Bone marrow (tissue), 2 donors: ENCODE measurements at places on chromosomes 5 and 9.

- no peak for DNase-seq
Observed at GRCh38 chr5:41924526-41924871, 582 bp upstream of the FBXO4 start.

DNA sequence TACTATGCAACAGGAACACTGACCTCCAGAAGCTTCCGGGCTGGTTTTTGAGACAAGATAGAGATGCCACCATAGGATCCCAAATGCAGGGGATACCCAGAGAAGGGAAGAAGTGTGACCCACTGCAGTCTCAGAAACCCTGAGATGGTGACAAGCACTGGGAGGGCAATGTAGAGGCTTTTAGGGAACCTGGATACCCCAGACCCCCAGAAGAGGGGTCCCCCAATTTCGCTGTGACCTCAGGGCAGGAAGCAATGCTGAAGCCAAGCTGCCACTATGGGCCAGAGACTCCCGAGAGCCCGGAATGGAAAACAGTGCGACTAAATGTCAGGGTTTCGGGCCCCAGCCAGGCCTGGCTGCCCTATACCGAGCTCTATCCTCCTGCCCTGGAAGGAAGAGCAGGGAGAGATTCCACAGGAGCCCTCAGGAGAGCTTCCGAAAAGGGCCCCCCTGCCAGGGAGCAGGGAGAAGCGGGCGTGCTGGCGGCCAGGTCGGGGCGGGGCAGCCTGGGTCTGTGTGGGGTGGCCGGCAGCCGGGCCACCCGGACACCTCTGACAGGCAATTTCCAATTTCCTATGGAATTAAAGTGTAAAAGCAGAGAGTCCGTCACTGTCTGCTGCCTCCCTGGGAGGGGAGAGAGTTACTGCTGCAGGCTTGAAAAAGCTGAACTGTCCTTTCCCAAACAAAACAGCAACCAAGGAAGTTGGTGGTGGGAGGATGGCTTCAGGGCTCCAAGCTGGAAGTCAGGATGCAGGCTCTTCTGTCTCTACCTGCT, 154.2 kb downstream of the FGF18 start:
- no peak for DNase-seq

GRCh38 chr5:172385707-172386106, 68.6 kb downstream of the SH3PXD2B start:
- DNase-seq: no peak

GRCh38 chr9:135074354-135075233, 12.9 kb upstream of the OLFM1 start:
- DNase-seq: no peak

GRCh38 chr5:140131967-140132409, 6.3 kb downstream of the IGIP start:
- DNase-seq: no peak

- DNase-seq: no peak
Observed at GRCh38 chr9:131473198-131473885, 29.4 kb upstream of the POMT1 start.

GRCh38 chr9:86731511-86732063, 215.7 kb downstream of the GAS1 start:
- DNase-seq: no peak

- DNase-seq: no peak
Observed at GRCh38 chr9:2717385-2717784, at the start of gene KCNV2. KCNV2 (plus strand) TSS chr9:2717510; CDS start chr9:2717740, 230 bp downstream.

- no peak for DNase-seq
Observed at GRCh38 chr9:121721058-121721350, 69.6 kb downstream of the DAB2IP start.

GRCh38 chr5:41708604-41708940, 161.7 kb downstream of the OXCT1 start:
- DNase-seq: no peak

- DNase-seq: no peak
Observed at GRCh38 chr5:109177782-109178181, 232.0 kb downstream of the PJA2 start.

DNA sequence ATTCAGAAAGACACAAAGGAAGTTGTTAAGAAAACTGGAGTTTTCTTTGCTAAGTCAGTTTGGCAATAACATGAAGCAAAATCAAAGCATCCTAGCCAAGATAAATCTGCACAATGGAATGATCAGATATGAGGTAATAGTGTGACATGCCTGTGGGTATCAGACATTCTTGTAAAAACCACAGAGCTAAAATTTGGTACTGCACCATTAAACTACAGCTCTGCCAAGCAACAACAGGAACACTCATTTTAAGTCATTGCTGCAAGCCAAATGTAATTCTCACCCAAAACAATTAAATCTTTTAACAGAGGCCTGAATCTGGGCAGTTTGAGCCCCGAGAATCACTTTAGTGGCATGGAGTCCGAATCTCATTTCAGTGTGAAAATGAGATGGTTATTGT, 96.6 kb downstream of the VCAN start:
- no peak for DNase-seq

DNA sequence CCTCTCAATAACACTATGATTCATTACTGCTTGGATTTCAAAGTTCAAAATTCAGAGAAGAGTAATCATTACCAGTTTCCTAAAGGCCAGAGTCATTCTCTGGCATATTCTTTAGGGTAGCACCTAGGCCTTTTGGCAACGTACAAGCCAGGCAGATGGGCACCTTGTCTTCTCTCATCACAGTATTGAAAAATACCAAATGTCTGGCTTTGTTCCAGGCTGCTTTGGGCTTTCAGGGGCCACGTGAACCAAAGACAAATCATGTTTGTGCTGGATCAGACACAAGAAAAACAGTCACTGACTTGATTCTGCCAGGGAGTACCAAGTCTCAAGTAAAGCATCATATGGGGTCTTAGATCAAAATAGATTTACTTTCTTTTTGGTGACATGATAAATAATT, 15.5 kb downstream of the MEGF9 start:
- no peak for DNase-seq

GRCh38 chr5:87499478-87500410, 87.0 kb upstream of the CCNH start:
- DNase-seq: no peak

GRCh38 chr9:98168941-98169488, 23.4 kb downstream of the CORO2A start:
- DNase-seq: no peak

- no peak for DNase-seq
Observed at GRCh38 chr9:6819529-6819928, 61.8 kb downstream of the KDM4C start.

DNA sequence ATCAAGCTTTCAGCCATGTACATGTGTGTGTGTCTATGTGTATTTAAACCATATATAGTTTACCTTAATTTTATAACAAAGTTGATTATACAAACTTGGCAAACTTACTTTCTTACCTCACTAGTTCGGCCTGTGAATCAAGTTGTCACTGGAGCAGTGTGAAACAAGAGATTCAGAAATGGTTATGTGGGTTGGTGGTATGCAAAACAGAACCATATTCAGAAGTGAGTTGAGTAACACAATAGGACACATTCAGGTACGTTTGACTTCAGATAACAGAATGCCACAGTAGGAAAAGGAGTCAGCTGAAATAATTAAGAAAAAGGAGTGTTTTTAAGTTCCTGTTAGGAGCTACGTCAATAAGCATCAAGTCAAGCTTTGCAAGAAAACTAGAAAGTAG, 21.5 kb downstream of the XPA start:
- no peak for DNase-seq

- DNase-seq: no peak
Observed at GRCh38 chr5:120088412-120088811, 375.7 kb upstream of the PRR16 start.

DNA sequence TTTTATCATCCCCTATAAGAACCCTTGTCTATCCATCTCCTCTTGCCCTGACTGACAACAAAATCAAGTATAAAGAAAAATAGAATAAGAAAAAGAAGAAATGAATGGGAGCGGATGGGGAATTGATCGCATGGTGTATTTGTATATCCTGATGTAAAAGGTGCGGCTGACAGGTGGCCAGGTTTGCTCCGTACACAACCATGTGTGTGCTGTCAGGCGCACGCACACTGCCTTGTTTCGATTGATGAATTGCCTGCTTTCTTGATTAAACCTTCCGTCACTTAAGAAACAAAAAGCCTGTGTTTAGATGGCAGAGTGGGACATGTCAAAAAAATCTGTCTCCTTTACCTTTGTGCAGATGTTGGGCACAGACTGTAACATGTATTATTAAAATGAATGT, 102.6 kb downstream of the MVB12B start:
- no peak for DNase-seq

DNA sequence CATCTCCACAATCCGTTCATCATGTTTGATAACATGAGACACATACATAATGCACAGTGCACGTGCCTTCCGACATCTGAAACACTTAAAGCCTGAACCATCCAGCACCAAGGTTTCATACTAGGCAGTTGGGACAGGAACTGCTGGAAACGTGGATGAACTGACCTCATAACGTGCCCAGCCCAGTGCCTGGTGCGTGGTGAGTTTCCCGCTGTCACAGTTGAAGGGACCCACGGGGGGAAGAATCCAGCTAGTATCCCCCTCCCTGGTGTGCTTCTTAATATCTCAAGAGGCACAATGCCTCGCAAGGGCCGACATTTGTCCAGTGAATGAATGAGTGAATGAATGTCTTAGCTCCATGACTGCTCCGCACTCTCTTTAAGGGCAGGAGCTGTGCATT, 23.2 kb downstream of the BARX1 start:
- DNase-seq: no peak

- no peak for DNase-seq
Observed at GRCh38 chr9:37943345-37944265, 39.7 kb upstream of the SLC25A51 start.

GRCh38 chr9:134127065-134127580, 8.8 kb upstream of the WDR5 start:
- no peak for DNase-seq

DNA sequence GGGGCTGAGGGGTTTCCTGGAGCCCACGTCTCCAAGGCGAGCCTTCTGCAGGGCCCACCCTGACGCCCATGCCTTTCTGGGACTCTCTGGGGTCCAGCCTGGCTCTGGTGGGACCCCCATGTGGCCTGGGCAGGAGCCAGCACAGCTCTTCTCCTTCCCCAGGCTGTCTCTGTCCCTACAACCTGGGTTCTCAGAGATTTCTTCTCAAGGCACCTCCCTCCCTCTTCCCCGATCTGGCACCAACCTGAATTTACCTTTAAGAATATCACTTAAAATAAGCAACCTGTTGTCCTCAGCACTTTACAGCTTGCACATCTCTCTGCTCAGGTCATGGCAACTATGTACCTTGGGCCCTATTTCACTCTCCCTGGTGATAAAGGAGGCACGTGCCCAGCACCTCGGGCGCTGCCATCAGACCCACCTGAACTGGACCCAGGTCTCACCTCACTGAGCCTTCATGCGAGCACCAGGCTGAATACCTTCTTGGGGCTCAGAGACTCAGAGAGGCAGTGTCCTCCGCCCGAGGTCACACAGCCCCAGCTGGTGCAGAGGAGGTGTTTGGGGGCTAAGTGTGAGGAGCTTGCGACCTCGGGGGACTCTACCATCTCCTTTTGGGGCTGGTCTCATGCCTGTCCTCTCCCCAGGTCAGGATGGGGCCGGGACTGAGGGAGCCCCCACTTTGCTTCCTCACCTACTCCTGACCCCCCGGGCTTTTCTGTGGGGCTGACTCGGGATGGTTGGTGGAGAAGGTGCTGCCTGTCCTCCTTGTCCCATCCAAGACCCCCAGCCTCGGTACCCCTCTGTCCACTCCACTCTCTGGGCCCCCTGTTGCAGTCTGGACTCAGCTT, 217.7 kb downstream of the C9orf50 start:
- DNase-seq: no peak

DNA sequence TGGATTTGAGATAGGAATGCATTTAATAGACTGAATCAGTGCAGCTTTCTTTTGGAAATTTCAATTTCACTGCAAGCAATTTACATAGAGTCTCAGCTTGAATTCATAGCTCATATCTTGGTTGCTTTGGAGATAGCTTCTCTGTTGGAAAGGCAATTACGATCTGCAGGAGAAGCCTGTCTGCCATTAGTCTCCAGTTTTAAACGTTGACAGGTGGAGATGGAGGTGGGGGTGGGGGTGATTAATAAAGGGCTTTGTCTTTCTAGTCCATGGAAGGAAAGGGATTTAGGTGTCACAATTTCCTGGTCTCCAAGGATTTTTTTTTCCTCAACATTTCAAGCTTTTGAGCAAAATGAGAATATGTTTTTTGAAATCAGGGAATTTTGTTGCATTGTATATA, 184.7 kb downstream of the CARTPT start:
- DNase-seq: no peak

GRCh38 chr5:156615901-156616300, 234.2 kb upstream of the PPP1R2B start:
- no peak for DNase-seq

DNA sequence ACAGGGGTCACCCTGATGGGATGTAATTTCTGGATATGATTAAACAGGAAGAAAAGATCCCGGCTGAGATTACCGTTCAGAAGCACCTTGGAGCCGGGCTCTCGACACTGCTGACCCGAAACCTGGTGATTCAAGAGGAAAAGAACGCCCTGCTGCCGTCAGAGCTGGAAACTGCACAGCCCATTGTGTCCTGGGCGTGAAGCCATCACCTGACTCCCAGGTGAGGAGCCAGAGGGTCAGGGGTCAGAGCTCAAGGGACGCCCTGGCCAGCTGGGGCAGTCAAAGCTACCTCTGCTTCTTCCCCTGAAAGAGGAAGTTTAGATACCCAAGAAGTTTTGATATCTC, 17.8 kb upstream of the SLC12A7 start:
- DNase-seq: no peak

DNA sequence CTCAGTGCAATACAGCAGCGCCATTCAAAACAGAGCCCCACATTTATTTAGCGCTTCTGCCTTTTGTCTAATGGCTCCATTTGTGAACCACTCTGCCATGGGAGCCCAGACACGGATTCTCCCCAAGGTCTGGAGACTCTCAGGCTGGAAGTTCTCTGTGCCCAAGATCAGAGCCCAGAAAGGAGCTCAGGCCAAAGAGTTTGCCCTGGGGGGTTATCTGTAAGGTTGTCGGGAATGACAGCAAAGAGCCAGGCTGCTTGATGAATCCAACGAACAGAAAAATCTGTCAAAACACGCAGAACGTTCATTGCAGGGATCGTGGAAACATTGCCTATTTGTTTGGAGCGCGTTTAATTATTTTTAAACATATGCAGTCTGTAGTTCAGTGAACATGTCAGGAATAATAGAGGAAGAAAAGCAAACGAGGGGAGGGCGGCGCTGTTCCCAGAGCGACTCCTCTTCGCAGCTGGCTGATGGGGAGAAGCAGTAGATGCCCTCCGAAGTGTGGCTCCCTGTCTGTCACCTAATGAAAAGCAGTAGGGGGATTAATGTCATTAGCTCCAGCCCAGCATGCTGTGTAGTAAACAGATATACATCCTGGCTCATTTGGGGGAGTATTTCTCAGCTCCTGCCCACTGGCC, 464.9 kb upstream of the MPDZ start:
- DNase-seq: no peak

DNA sequence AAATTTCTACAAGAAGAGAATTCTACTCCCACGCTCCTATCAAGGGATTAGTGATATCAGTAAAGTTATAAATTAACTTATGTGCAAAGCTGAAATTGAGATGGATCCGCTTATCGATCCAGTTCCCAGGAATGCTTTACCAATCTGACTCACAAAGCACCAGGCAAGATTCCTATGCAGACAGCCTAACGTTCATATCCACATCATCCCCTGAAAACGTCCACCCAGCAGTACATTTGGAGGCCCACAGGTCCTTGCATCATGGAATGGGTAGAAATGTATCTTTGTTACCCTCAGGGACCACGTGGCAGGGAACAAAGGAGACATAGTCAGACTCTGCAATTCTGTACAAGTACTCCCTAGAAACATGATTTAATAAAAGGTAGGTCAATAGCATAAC, 147.4 kb downstream of the ESM1 start:
- DNase-seq: no peak

- no peak for DNase-seq
Observed at GRCh38 chr9:116316246-116316645, 162.7 kb downstream of the PAPPA start.
